Dermis lymphatic vessel endothelial cell (primary cell): ENCODE measurements at places on chromosomes 6 and 20. TPM values are rescaled to one million over a fixed set of nuclear protein-coding genes. Genes with fewer than 3 reads are reported as not detected.

The DLK2 gene
- total RNA-seq, result 0.33 and 0.60 TPM in 2 replicates

The HECA gene
- 41.8 and 44.3 TPM in 2 replicates for total RNA-seq

The NKAIN4 gene
- not detected in 2 replicates for total RNA-seq

The GMPR gene
- total RNA-seq, result 9.5 and 15.4 TPM in 2 replicates

The ECT2L gene
- under 0.01 TPM in 1 of 2 replicates, not detected in the other for total RNA-seq

The MYB gene
- under 0.01 TPM in 1 of 2 replicates, not detected in the other for total RNA-seq

The TSBP1 gene
- not detected in 2 replicates for total RNA-seq

The HLA-A gene
- 592 and 1,002 TPM in 2 replicates for total RNA-seq

The PGBD1 gene
- 3.5 and 5.8 TPM in 2 replicates for total RNA-seq

The BLTP3A gene
- 9.4 and 15.4 TPM in 2 replicates for total RNA-seq
